ENCODE measurements at places on chromosomes 6 and 20.

DNA sequence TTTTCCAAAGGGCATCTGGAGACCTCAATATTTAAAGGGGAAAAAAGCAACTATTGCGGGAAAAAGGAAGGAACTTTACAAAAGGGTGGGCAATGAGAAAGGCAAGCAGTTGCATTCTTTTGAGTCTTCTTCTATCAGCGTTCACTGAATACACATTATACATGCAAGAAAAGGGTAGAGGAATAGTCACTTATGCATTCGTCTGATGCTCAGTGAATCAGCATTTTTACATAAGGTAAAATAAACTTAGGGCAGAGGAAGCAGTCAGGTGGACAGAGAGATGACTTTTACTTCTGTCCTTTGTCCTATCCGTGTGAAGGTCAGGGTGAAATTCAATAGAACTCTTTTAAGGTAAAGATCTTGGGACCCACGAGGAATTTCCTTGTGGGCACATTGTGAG is 49.3 kb downstream of the PRND start:
- no peak for DNase-seq

DNA sequence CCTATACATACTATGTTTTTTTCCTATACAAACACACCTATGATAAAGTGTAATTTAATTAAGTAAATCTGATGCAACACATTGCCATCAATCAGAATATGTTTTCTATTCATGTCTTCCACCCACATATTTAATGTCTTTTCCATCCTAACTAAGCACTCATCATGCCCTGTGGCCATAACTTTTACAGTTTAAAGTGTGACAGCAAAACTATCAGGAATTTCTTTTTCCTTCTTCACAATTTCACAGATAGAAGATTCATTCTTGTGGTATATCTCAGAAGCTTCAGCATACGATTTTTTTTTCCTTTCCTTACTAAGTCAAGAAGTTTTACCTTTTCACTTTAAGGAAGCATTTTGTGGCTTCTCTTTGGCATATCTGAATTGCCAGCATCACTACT is 7.0 kb upstream of the BEND6 start:
- no peak for DNase-seq

GRCh38 chr20:47669489-47669888 is 115.8 kb downstream of the SULF2 start:
- no peak for DNase-seq

DNA sequence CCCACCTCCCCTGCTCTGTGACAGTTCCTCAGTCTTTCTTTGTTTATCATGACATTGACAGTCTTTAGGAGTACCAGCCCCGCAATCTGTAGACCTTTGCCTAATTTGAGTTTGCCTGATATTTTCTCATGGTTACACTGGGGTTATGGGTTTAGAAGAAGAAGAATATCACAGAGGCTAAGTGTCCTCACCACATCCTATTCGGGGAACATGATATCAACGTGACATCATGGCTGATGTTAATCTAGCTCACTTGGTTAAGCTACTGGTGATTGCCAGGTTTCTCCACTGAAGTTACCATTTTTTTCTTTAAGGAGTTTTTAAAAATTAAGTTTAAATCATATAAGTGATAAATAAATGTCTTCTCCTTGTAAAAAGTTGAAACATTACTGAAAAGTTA is 127.5 kb downstream of the CEP57L1 start:
- no peak for DNase-seq

GRCh38 chr6:105507811-105508210 is 104.9 kb upstream of the PREP start:
- no peak for DNase-seq

GRCh38 chr20:14446446-14446845 is 109.0 kb upstream of the FLRT3 start:
- no peak for DNase-seq

Measured in right lobe of liver (tissue), 6 donors.